ENCODE measurements at places on chromosomes 6 and 20.

DNA sequence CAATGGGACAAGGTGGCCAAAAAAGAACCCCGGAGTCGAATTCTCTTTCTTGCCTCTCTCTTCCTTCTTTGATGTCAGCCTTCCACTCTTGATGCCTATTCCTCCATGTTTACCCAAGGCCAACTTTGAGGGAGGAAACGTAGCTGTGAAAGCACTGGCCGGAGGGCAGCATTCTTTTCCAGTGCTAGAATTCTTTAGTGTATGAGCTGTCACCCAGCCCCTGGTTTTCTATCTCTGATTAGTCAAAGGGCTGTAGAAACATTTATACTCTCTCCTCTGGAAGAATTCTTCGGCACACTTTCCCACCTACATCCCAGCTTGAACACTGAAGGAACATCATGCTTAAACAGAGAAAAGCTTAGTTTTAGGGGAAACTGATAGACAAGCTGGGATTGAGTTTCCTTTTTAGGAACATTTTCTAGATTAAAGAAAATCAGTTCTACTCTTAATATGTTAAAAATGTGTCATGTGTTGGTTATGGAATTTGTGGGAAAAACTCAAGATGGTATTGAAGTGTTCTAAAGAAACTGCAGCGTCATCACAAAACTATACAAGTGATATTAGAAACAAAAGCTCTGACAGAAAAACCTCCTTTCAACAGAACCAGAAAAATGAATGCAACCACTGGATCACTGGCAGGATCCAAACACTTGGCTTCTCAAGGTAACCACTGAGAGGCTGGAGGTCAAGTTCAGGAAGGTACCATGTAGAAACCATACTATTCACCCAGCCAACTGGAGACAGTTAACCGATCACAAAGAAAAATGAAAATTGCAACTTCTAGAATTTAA, 20.7 kb upstream of the UTRN start:
- no peak for DNase-seq

GRCh38 chr6:21496706-21497105, 96.8 kb upstream of the SOX4 start:
- DNase-seq, result no peak

GRCh38 chr20:9794831-9795230, 44.0 kb downstream of the PAK5 start:
- no peak for DNase-seq

- DNase-seq, result no peak
These were observed 4.5 kb upstream of the ENTPD6 start for GRCh38 chr20:25191051-25191450.

DNA sequence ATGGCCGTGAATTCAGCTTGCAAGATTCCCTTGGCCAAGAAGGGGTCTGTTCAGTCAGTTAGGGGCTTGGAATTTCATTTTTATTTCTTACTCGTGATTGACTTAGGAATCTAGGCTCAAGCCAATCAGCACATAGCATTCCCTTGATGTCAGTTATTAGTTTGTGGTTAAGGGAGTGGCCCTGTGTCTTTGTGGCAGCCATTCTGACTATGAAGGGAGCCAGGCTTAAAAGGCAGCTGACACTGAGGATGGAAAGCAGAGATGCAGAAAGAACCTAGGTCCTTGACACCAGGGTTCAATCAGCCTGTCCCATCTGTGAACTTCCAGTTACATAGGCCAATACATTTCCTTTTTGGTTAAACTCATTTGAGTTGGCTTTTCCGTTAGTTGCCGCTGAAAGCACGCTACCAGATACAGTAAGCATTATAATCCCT, 48.1 kb downstream of the MCUR1 start:
- no peak for DNase-seq

DNA sequence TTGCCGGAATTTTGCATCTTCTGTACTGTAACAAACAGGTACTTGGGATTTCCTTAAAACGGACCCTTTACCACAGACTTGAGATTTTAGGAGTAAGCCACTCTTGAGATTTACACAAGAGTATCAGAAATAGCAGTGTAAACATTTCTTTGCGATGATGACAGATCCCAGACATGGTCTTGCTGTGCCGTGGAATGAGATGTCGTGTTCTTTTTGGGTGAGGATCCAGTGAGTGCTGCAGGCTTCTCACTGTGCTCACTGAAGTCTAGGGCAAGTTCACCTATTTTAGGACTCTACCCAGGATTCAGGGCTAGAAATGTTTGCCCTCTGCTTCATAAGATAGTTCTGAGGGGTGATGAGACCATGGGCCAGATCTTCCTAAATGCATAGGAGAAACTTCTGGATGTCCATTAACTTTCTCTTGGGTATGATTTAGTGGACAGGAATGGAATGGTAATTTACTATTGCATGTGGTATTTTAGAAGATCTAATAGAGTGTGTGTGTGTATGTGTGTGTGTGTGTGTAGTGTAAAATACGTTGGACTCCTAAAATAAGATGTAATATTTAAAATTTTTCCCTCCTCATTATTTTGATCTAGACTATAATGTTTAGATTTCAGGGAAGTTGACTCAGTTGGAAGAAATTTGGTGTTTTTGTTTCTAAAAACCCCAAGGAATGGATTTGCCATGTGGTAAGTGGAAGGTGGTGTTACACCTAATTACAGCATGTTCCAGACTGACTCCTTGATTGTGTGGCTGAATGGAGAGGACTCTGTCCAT, 8.5 kb downstream of the LRRC1 start:
- DNase-seq, result no peak

GRCh38 chr6:128600397-128600951, 80.1 kb upstream of the PTPRK start:
- DNase-seq, result no peak

DNA sequence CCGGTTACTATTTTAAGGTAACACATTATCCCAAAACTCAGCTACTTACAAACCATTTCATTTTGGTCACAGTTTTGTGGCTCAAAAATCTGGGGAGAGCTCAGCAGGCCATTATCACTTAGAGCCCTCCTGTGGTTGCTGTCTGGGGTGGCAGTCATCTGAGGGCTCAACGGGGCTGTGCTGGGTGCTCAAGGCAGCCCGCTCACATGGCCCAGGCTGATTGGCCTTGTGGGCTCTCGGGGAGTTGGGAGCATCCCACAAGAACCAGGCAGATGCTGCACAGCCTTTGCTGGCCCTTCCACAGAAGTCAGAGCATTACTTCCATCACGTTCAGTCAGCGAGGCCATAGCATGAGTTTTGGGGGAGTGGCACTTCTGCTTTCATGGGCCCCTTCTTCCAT, 6.3 kb upstream of the VSX1 start:
- no peak for DNase-seq

- DNase-seq, result no peak
These were observed 369.4 kb downstream of the CBLN4 start for GRCh38 chr20:55635870-55636269.

GRCh38 chr20:36871640-36872570, 4.0 kb upstream of the TLDC2 start:
- DNase-seq, result no peak

- DNase-seq, result no peak
These were observed 36.5 kb downstream of the WDR27 start for GRCh38 chr6:169665289-169665688.

DNA sequence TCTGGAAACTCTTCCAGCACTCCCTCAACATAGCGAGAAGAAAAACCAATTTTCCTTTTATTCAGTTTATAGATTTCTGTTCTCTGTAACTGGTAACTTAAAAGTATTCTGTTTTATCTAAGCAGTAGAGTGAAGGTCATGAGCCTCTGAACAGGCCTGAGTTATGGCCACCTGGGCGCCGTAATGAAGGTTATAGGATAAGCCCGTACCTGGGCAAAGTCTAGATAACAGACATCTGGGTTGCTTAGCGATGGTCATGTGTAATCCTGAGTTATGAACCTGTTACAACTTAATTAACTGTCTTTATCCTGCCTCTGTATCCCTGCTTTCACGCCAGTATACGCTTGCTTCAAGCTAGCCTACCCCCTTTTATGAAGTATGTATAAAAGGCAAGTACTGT, 13.0 kb upstream of the FAM217A start:
- DNase-seq, result no peak

DNA sequence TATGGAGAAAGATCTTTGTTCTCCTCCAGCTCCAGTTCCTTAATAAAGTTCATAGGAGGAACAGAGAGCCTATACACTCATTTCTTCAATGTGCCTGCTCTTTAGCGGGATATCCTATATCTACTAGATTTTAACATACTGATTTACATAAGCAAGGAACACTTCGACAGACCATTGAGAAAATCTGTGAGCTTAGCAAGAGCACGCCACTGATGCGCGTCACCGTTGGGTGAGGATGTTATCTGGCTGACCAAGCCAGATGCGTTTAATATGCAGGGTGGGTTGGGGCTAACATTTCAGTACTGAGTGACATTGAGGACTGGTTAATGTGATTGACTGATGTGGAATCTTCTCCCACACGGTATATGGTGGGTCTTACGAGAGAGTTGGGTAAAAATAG, 233.4 kb downstream of the SOX4 start:
- no peak for DNase-seq

- no peak for DNase-seq
These were observed 40.4 kb downstream of the GPLD1 start for GRCh38 chr6:24448828-24449525.

DNA sequence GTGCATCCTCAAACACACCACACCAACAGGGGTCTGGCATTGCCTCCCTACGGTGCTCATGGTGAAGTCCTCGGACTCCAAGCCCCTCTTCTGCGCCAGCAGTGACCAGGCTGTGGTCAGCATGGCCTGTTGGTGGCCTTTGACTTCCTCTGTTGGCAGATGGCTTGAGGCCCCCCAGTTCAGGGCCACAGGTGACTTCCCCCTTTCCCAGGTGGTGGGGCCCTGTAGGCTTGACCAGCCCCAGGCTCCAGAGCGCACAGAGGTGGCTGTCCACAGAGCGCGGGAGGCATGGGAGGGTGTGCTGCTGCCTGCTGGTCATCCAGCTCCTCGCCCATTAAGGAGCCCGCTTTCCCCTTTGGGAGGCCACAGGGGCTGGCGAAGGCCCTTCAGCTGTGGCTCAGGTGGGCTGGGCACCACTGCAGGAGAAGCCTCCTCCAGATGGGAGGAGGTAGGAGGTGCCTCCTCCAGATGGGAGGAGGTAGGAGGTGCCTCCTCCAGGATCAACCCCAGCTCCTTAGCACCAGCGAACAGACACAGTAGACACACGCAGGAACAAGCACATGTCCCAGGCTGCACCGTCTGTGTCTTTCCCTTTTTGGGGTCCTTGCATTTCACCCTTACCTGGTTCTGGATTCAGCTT, 52.1 kb upstream of the BHLHE23 start:
- no peak for DNase-seq

GRCh38 chr6:53059648-53060589, 5.3 kb upstream of the FBXO9 start:
- DNase-seq, result no peak

GRCh38 chr6:159443417-159443920, 249.6 kb downstream of the SOD2 start:
- no peak for DNase-seq

DNA sequence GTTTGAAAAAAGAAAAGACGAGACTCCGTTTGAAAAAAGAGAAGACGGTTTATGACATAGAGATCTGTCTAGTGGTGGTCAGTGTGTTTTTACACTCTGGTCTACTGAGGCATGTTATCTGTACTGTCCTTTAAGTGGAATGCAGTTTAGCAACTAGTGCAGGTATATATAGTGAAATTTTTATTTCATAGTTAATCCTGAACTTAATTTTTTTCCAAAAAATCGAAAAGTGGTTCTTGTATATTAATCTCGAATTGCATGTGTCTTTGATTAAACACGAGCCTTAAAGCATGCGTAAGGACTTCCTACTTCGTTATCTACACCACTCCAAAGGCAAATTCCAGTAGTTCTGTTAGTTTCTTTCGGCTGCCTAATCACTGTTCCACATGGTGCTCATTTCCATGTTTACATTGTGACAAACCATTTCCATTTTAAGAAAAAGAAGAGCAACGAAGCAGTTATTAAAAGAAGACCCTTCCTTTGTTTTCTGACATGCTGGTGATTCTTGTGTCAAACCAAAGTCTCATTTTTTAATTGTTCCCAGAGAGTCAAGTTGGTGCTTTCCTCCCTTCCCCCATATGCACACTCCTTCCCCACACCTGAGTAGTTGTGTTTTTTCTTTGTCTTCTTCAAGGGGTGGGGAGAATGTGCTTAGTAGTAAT, 2.3 kb downstream of the SNX9 start:
- no peak for DNase-seq

DNA sequence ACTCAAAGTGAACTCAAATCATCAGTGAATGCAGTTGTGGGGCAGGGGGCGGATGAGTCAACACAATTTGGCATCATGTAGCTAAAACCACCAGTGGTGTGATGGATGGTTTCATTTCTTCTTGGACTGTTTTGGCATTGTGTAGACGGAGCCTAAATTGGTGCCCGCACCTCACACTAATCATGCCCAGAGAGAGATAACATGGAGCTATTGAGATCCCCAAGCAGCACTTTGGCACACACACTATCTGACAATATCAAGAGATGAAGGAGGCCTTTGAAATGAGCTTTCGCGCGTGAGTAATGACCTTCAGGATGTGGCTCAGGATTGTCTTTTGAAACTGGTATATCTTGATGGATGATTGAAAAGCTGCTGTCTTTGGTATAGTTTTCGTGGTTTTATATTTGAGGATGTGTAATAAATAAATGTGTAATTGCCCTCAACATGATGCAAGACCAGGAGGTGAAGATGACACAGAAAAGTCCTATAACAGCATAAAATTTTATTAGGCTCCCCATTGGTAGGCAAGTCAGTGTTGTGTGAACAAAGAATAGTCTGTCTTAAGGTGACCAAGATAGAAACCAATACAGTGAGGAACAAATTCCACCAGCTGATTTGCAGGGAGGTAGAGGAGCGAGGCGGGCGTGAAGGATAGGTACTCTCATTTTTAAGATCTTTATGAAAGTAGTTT, 174.2 kb downstream of the TSHZ2 start:
- DNase-seq, result no peak

DNA sequence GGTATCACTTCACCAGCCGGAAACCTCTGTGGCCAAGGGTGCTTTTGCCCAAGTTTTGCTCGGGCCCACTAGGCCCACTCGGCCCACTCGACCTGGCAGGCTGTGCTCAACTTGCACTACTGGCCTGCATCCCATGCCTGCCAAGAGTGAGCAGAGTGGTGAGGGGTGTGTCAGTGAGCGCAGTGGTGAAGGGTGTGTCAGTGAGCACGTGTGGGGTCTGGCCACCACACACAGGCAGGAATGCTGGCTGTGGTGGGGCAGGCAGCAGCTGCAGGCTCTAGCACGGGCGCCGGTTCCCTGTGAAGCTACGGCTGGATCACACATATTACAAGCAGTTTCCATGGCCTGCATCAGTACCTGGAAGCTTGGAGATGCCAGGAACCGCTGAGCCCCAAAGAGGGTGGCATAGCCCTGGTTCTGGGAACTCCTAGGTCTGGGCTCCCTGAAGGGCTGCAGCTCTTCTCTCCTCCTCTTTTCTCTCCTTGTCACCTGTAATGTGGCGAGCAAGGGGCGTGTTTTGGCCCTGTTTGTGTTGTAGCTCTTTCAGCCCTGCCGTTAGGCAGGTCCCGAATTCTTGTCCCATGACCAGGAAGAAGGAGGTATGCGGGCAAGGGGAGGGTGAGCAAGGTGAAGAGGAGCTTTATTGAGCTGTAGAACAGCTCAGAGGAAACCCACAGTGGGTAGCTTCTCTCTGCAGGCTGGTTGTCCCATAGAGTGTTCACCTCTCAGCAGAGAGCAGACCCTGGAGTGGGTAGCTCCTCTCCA, 51.0 kb upstream of the CLDN20 start:
- DNase-seq, result no peak

GRCh38 chr6:40325041-40325440, 262.1 kb downstream of the LRFN2 start:
- DNase-seq, result no peak

- no peak for DNase-seq
These were observed 4.0 kb downstream of the HUS1B start for GRCh38 chr6:652865-653264.

- DNase-seq, result no peak
These were observed 171.6 kb upstream of the FBXL4 start for GRCh38 chr6:99119109-99120031.

Data from activated gamma-delta T cell treated with anti-CD3 and anti-CD28 coated beads, Interleukin-2, amount 50 U/mL, for 16 hours (primary cell).